ENCODE measurements at places on chromosomes 12 and 14. TPM values are rescaled to one million over a fixed set of nuclear protein-coding genes. Genes with fewer than 3 reads are reported as not detected.
A peak's percentile ranks its signal among the peaks of the same experiment; 100 is the strongest.

Gene RASAL1
- polyA plus RNA-seq, result 0.69 TPM

Gene KRT5
- polyA plus RNA-seq, result 1.8 TPM

Gene GRIN2B
- polyA plus RNA-seq, result 0.04 TPM

Gene AKAP5
- polyA plus RNA-seq, result 3.4 TPM

Gene PTGDR
- 1.5 TPM for polyA plus RNA-seq

Gene INHBC
- 0.40 TPM for polyA plus RNA-seq

Gene CDH24
- 10.5 TPM for polyA plus RNA-seq

Gene HHIPL1
- 0.94 TPM for polyA plus RNA-seq

Gene GSC
- 0.10 TPM for polyA plus RNA-seq

Gene TAS2R20
- 2.5 TPM for polyA plus RNA-seq

DNA sequence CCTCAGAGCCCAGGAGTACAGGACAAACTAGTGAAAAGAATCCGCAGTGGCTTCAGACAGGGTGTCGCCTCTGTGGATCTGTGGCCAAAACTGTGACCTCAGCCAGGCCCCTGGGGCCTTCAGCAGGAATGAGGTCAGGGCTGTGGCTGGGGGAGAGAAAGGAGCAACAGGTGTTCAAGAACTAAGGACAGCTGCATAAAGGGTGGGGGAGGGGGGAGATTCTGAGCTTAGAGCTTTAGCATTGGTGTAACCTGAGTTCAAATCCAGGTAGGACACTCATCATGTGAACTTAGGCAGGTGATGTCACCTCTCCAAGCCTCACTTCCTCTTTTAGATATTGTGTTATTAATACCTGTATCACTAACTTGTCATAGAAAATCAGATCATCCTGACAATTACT, 40.9 kb upstream of the CORO1C start:
- no peak for DNase-seq

DNA sequence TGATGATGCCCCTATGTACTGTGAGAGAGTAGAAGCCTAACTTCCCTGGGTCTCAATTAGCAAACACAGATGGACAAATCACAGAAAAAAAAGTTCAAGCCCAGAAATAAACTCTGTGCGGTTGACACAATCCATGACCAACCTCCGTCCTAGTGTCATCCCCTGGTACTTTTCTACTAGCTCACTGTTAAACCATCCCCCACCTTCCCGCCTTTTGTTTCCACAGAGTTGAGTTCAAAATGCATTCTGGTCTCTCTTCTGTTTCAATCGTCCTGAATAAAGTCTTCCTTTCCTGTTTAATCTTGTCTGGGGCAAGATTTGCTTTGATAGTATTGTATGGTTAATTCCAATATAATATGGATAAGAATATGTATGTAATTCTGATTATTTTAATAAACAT, 199.9 kb downstream of the SLC6A15 start:
- DNase-seq, result no peak

GRCh38 chr12:93767524-93767863, 90.3 kb downstream of the CRADD start:
- no peak for DNase-seq

DNA sequence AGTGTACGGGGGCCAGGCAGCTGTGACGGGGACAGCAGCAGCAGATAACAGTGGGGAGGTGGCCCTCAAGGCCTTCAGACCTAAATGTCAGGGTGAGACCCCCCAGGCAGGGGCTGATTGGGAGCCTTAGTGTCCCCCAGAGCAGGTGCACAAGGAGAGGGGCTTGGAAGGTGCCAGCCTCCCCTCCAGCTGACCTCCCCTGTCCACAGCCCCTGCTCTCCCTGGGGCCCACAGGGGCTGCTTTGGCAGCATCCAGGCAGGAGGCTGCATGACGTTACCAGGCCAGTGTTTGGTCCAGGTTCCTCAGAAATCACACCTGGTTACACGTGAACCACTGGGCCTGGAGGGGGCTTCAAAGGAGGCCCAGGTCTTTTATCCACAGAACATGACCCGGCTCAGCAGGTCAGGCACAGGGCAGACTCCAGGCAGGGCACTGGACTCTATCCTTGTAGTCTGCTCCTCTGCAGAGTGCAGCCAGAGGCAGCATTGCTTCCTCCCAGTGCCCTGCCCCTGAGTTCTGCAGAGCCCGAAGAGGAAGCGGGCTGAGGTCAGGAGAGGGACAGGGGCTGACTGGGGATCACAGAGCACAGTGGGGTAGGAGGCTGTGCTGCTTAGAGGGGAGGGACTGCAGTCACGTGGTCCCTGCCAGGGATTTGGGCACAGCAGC, 2.6 kb upstream of the TRMT61A start:
- DNase-seq, result no peak

DNA sequence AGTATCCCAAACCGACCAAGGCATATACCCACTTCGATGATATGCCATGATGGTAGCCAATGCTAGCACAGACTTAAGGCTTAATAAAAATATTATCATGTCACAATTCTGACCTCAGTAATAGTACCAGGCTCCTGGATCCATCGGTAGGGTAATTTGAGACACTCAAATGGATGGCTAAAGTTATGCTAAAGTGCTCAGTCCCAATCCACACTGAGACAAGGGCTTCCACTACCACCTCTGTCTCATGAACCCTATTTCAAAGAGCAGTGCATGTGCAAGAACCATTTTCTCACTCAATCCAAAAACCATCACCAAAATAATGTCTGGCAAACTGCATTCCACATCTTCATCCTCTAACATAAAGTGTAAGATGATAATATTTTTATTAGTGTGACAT, 122.4 kb upstream of the KRR1 start:
- no peak for DNase-seq

- DNase-seq, result no peak
Observed at GRCh38 chr12:91332302-91332701, 149.7 kb upstream of the DCN start.

- DNase-seq, result no peak
Observed at GRCh38 chr12:77238335-77238734, 173.0 kb upstream of the E2F7 start.

DNA sequence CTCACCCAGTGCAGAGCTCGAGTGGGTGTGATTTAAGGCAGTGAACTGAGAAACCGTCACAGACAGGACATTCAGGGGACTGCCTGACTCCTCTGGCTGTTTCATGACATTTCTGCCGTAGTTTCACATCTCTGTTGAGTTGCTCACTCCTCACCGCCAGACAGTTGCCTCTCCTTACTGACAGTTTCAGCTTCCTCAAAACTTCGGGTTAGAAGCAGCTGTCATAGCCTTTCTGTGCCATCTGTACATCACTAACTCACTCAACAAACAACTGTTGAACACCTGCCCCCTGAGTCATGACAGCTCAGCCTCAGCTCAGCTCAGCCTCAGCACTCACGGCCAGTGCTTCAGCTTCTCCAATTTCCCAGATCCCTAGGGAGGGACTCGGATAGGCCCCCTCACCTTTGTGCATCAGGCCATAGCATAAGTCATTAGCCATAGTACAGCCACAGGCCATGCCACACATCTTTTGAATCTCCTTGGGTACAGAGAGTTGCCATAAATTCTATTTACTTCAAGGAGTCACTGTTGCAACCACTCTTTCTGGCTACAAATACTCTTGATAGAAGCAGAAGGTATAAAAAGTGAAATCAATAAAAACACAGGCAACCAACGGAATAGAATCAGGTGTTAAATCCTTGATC, 6.2 kb upstream of the SLC15A4 start:
- no peak for DNase-seq

DNA sequence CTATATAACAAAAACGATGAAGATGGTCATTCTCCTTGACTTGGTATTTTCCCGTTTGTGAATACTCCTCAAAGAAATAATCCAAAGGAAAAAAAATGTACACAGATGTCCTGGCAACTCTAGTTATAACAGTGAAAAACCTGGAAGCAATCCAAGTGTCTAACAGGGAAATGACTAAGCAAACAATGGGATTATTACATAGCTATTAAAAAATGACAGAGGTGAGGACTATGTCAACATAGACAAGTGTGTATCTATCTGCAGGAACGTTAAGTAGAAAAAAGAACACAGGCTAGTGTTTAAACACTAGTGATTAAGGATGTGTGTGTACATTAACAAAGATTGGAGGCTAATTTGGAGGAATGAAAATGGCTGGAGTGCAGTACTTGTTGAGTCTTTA, 5.9 kb upstream of the APOLD1 start:
- DNase-seq, result peak; percentile 58

DNA sequence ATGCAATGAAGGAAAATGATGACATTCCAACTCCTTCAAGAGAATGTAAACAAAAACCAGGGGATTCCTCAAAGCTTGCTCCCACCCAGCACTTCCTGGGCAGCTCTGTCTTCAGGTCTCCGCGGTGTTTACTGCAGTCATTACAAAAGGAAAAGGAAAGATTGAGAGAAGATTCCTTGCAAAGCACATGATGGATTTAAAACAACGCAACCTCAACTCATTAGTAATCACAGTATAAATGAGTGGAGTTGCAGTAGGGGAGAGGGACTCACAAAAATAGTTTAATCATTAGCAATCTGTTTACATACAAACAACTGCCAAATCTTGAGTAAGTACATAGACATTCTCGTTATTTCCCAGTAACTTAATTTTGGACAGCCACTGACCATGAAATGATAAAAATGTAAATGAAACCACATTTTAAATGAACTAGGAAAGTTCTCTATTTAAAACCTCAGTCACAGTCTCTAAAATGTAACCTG, 49.7 kb upstream of the OVCH1 start:
- DNase-seq, result no peak

- DNase-seq, result no peak
Observed at GRCh38 chr12:130742716-130743115, 26.6 kb upstream of the RIMBP2 start.

DNA sequence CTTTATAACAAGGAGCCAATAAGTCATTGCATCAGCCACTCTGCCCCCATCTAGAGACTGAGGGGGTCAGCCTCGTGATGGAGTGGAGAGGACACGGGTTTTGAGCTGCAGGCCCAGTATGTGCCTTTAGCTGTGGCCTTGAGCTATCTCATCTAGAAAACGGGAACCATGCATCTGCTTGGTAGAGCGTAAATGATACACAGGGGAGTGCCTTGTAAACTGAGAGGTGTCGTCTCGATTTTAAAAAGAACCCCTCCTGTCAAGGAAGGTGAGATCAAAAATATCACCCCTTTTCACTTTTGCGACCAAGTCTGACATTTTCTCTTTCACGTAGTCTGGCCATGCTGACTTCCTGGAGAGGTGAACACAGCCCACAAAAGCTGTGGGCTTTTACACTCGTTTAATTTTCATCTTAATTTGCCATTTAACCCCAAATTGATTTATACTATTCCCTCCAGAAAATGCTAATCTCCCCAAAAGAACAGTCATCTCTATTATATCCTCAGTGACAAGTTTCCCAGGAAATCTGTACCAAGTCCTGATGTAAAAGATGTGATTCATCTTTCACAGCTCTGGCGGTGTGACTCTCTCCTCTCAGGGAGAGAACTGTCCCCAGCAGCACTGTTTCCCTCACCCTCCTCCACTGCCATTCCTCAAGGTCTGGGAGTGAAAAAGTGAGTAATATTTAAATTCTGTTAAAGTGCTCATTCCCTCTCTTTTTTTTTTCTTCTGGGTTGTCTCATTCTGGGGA, 30.6 kb downstream of the VCPKMT start:
- DNase-seq, result no peak

GRCh38 chr12:42854208-42854607, 264.7 kb upstream of the PRICKLE1 start:
- no peak for DNase-seq

DNA sequence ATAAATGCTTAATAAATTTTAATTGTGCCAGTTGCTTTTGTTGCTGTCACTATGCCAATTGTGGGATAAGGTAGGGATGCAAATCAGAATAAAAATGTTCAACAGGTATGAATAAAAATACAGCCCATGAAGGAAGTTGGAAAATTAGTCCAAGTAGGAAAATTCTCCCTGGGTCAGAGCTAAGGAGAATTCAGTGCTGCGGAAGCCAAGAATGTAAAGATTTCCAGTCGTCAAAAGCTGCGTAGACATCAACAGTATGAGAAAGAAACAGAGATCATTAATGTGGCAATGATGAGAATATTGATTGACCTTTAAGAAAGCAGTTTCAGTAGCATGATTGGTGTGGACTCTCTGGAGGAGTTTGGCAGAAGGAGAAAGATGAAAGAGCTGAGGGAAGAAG, 87.9 kb downstream of the PLEKHA5 start:
- DNase-seq, result no peak

DNA sequence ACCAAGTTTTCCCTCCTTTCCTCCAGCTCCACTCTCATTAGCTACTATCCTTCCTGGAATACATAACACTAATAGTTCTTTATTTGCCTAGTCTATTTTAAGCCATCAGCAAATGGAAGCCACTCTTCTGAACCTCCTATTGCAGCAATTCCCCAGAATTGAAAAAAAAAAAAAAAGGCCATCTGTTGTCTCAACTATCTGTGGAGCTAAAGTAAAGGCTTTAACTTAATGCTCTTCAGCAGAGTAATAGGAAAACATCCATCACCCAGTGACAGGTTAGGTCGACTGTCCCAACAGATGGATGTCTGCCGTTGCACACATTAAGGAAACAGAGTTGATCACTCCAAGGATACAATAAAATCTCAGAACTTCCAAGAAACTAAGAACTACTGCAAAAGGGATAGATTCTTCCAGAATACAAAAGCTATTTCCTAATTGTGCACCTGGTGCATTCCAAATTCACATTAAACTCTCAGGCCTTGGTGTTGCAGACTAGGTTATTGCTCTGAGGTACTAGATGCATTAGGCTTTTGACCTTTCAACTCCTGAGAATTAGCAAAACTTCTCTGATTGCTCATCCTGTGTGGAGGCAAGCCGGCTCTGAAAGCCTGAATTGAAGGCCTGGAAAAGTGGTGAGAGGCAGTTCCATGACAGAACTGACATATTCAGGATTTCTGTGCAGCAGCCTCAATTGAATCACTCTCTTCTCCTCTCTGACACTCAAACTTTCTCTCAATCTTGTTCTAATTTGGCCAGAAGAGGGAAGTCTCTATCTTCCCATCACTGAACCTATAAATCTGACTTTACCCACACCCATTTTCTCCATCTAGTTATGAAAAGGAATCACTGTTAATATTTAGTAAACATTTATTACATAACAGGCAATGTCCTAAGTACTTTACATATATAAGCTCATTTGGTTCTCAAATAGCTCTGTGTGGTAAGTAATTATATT, 238.4 kb upstream of the HMGA2 start:
- DNase-seq, result no peak

- DNase-seq, result no peak
Observed at GRCh38 chr14:76191297-76191696, 39.6 kb downstream of the GPATCH2L start.

DNA sequence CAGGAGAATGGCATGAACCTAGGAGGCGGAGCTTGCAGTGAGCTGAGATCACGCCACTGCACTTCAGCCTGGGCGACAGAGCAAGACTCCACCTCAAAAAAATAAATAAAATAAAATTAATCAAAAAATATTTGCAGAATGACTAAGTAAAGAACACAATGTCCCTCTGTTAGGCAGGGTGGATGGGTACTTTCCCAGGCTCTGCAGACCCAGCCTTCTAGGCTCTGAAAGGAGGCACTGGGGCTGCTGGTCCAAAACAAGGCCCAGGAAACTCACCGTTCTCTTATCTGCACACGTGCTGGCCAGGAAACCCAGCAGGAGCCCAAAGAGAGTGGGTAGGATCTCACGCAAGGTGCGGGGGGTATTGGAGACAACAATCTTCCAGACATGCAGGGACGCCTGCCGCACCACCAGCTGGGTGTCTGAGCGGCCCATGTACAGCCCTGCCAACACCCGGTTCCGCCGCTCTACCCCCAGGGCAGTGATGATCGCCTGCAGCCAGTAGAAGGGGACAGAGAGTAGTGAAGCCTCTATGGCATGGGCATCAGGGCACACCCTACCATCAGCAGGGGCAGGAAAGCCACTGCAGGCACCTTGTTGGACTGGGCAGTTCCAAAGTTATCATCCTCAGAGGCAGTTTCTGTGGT, 25.8 kb upstream of the RAB35 start:
- DNase-seq, result no peak

GRCh38 chr12:60148109-60148508, 552.3 kb downstream of the SLC16A7 start:
- DNase-seq, result no peak

- no peak for DNase-seq
Observed at GRCh38 chr12:103205906-103206305, 248.4 kb downstream of the ASCL1 start.
